RKO (cell line): ENCODE measurements at places on chromosomes 2 and 18.

DNA sequence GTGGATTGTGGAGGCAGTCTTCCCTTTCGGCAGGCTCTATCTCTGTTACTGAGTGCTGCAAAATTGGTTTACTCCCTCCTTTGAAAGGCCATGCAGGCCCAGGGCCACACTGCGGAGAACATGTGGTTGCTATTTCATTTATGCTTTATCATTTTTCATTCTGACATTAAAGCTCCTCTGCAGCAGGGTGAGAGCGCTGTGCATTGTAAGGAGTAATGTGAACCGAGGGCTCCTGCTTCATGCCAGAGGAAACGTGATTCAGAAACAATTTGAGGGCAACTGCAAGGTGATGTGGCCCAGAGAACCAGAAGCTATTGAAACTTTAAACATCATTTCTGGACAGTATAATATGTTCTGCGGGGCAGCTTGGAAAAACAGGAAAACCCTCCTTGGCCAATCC is 341.6 kb upstream of the NT5C1B start:
- no peak for DNase-seq

DNA sequence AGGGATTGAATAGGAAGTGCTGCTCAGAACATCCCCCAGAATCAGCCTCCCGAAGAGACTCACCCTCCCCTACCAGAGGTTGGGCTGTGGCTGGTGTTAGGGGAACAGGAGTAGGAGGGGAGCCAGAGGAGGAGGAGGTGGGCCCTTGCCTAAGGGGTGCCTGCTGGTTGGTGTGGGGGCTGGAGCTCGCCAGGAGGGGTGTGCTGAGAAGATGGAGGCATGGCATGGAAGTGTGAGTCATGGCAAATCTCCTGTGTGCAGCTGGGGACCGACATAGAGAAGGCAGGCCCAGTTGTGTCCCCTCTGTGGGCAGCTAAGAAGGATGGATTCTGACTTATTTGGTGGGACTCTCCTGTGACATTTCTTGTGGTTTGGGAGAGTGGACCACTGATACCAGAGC is 73.7 kb downstream of the DGKD start:
- DNase-seq = no peak

DNA sequence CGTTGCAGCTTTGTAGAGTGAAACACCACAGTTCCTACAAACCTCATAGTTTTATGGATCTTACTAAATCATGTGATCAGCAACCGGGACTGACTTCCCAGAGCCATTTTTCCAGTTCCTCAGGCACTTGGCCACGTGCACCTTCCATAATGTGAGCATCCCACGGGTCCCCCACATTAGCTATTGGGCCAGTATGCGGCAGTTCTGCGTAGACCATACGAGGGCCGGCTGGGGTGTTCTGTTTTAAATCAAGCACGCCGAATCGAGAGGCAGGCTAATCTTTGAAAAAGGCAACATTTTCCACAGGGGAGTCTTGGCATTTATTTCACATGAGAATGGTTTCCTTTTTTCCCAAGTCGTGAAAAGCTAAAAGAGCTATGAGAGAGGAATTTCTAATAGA is 135.6 kb upstream of the CCDC195 start:
- no peak for DNase-seq

DNA sequence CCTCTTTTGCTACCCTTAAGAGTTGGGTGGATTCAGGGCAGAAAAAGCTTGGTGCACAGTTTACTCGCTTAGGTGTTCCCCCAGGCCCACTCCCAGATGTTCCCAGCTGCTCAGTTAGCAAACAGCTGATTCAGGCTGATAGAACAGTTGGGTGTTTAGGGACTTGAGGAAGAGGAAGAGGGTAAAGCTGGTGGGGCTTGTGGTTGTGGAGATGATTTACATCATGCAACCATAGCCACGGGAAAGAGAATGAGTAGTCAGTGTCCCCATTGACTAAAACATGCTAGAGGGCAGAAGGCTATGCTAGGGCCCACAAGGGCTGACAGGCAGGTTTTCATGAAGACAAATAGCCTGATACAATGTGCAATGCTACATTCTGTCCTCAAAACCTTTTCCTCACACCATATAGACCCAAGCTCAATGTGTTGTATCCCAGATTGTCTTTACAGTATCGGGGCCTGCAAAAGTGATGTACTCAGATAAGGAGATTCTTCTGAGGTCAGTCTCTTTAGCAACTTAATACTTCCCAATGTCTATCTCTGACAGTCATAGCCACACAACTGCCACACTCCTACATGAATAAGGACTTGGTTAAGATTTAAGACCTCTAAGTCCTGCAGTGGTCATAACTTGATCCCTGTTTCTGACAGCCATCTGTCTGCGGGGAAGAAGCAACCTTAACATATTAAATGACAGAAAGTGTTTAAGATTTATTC is 15.6 kb downstream of the COLEC12 start:
- DNase-seq = no peak

DNA sequence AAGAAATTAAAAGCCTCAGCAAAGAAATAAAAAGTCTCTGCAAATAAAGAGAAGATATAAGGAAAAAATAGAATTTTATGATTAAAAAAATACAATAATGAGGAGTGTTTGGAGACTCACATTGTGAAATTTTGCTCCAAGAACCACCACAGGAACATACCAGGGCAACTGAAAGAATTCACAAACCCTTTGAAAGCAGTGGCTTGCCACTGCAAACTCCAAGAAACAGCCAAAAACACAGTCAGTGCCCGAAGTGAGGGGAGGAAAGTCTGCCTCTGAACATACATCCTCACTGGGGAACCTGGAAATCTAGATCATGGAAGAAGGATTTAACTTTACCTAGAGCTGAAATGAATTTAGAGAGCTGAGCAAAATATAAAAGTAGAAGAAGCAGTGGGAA is 33.1 kb downstream of the EVA1A start:
- no peak for DNase-seq

GRCh38 chr2:182558564-182558963 is 131.7 kb upstream of the PDE1A start:
- no peak for DNase-seq

DNA sequence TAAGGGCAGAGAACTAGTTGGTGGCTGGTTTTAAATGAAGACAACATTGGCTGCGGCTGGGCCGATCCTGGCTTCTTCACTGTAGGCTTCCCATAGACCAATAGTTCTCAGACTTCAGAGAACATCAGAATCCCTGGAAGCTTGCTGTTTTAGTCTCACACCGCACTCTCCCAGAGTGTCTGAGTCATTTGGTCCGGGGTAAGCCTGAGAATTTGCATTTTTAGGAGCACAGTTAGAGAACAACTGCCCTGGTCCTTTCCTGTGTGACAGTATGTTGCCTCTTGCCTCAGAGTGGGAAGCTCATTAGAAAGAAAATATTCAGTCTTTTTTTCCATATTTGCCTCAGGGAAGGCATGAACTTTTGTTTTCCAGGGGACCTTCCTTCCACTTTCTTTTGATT is 137.1 kb upstream of the GAREM1 start:
- DNase-seq = no peak

DNA sequence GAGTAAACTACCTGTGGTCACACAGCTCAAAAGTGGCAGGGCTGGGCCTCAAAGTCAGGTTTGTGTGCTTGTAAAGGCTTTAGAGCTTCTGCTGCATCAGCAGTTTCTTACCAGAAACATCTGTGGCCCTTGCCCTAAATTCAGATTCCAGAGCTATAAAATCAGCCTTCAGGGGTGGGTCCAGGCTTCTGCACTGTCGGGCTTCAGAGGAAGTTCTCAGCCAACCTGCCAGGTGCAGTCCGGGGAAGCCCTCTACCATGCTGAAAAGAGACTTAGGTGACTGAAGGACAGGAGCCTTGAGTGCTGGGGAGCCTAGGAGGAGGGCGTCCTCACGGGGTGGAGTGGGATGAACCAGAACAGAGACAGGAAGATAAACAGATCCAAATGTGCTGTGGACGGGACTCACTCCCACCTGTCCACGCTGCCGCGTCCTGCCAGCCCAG is 69.9 kb upstream of the HS6ST1 start:
- no peak for DNase-seq

DNA sequence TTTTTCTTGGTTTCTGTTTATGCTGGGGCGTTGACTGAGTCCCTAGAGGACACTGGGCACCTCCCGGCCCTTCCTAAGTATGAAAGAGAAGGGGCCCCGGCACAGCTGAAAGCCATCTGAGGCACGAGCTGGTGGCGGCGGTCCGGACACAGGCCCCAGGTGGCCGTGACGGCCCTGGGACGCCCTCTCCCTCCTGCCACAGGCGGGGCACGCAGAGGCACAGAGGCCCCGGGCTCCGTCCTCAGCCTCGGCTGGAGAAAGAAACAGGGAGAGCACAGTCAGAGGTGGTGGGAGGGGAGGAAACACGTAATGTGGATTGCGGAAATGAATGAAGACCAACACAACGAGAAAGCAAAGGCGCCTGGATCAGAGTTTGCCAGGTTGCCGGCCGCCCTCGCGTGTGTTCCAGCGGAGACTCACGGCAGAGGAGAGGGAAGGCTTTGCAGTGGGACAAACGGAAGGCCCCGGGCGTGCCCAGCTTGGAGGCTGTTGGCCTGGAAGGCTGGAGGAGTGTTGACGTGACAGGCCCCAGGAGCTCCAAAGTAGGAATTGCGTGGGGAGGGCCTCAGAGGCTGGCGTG is 119.1 kb downstream of the PTGR3 start:
- DNase-seq = no peak

DNA sequence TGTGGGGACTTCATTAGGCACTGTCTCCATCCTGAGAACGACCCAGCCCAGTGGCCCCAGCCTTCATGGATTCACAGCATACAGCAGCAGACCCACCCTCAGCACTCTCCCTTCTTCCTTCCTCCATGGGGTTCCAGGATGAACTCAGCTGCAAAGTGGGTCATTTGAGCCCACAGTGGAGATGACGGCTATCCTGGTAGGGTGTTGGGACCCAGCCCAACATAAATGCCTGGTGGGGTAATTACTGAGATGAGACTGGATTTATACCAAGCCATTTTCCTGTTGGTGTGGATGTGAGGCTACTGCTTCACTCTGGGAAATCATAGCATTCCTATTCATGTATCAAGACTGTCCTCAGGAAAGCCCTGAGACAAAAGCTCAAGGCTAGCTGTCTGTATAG is 536.7 kb upstream of the TNP1 start:
- no peak for DNase-seq

- no peak for DNase-seq
Observed at GRCh38 chr2:19675856-19676460, 225.8 kb downstream of the TTC32 start.

GRCh38 chr2:134582547-134582899 is 136.3 kb downstream of the TMEM163 start:
- DNase-seq = no peak

- no peak for DNase-seq
Observed at GRCh38 chr2:120365236-120365793, 19.4 kb downstream of the INHBB start.

DNA sequence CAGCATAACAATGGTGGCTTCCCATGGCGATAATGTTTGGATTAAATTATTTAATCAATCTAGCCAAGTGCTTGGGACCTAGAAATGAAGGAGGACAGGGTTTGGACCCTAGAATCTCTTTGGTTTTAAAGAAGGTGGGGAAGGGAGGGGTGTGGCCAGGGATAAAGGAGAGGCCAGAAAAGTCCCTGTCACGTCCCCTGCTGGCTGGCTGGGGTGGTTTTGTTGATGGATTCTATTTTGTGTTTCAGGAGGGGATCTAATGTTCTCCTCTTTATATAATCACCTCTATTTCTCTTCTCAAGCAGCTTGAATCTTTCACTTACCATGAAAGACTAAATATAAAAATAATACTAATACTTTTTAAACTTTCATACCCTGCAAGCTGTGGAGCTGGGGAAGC is 52.6 kb upstream of the GALR1 start:
- DNase-seq = no peak

DNA sequence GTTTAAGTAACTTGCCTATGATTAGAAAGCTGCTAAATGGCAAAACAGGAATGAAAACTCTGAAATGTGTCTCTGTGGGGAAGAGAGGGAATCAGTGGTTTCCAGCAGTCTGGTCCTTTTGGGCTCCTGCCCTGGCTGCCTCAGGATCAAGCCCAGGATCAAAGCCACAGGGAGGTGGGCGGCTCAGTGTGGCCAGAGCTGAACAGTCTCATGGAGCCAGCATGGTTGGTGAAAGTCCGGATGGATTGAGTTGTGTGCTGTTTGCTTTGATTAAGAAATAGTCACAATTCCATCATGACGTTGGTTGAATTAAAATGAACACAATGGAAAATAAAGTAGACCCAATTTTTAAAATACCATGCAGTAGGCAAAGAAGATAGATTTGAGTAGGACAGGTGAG is 344.2 kb downstream of the LPIN1 start:
- no peak for DNase-seq

GRCh38 chr18:7593218-7593819 is 26.2 kb downstream of the PTPRM start:
- DNase-seq = no peak

DNA sequence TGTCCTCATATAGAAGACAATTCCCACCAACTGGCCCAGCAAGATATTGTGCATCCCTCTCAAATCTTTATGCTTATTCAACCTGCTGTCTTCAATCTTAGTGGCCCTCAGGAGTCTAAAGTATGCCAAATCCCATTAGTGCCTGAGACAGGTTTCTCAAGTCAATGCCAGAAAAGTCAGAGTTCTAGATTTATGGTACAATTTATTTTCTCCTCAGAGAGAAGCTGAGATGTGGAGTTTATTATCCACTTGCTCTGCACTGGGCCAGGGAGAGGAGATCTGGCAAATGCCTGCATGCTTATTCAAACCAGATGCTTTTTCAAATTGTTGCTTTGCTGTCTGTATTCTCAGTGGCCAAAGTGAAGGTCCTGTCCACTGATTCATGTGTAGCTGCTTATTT is 825.2 kb downstream of the METTL4 start:
- no peak for DNase-seq

DNA sequence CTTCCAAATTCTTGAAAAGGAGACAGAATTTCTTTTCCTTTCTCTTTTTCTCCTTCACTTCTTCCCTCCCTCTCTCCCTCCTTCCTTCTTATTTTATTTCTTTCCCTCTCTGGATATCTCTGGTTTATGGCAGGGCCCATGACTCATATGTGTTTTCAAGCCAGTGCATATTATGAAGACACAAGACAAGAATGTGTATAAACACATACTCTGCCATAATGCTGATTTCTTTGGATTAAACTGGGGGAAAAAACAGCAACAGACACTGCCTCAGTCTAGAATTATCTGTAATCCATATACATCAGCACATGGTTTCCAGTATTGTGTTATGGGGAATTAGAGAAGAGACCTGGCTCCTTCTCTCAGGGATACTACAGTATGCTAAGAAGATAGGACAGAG is 82.8 kb upstream of the CPO start:
- DNase-seq = no peak

- DNase-seq = no peak
Observed at GRCh38 chr2:180776921-180777320, 203.5 kb upstream of the UBE2E3 start.

GRCh38 chr2:40451918-40452605 is at the start of gene SLC8A1:
Gene SLC8A1, minus strand, starts transcription at chr2:40452090.
- no peak for DNase-seq
